ENCODE measurements at places on chromosomes 2 and 18.

DNA sequence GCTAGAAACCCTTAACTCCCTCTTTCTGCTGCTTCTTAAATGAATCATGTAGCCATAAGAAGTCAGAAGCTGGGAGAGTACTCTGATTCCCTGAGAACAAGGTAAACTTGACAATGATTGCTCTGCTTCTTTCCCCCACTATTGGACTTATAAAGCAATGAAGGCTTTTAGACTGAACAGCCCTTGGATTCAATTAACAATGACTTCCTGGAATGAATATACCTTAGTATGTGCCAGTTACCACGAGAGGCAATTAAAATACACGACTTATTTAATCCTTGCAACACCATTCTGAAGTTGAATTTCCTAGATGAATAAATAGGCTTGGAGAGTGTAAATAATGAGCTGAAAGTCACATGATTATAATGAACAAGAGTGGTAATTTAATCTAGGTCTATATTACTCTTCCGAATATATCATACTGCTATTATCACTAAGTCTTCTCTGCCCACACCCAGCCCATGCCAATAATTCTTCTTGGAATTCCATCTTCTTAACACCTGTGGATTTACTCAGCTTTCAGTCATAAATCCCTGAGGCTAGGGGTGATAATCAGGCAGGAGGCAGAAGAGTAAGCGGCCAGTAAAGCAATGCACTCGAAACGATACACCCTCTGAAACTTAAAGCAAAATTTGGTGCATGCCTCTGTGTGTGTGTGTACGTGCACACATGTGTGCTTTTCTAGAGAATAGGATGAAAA, 170.2 kb downstream of the ATAD2B start:
- peak; percentile 51 for DNase-seq

- no peak for DNase-seq
Observed at GRCh38 chr18:78770139-78770822, 209.3 kb upstream of the SALL3 start.

DNA sequence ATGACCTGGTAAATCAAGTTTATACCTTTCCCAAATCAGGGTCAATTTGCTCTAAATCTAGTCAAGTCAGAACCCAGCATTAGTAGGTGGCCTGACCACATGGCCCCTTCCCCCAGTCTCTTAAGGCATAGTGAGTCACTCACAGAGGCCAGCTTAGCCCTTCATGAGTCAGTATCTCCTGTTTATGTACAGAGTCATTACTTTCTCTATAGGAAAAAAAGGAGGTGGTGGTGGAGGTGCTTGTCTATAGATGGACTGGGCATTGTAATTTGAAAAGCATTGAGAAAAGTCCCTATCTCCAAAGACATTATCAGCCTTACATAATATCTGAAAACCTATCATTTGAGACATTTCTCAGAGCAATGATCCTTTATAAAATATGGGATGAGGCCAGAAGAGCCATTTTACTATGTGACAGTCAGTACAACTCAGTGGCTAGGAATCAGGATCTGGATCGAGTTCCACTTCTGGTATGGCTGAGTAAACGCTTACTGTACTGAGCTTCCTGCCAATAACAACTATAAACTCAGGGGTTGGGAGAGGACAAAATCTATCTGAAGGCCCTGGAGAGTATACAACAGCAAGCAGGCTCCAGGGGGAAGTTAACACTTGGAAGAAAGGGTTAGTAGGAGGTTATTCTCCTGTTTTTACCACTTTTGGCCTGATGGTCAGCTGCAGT, 22.5 kb upstream of the SIGLEC15 start:
- peak; percentile 99 for DNase-seq

GRCh38 chr2:221372159-221372884, 199.8 kb downstream of the EPHA4 start:
- no peak for DNase-seq

DNA sequence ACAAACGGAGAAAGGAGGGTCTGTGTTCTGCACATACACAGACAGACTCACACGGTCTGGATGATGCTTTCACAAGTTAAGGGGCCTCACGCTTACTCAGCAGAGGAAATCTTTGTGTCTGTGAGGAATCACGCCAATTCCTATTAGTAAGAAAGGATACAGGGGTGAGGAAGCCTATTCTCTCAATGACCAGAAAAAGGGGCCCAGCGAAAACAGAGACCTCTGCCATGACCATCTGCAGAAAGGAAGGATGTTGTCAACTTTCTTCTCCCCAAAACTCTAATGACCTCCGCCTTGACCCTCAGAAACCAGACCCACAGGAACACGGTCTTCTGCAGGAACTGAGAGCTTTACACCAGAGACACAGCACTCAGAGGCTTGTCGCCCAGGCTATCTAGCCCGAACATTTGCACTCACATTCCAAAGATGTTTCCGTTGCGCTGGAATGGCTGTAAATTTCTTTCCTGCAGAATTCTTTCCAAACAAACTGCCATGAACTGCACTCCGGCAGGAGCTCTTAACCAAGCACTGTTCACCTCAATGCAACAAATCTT, 186.3 kb downstream of the TCF4 start:
- DNase-seq: peak; percentile 95

GRCh38 chr2:30729031-30729430, 78.2 kb downstream of the CAPN13 start:
- no peak for DNase-seq

DNA sequence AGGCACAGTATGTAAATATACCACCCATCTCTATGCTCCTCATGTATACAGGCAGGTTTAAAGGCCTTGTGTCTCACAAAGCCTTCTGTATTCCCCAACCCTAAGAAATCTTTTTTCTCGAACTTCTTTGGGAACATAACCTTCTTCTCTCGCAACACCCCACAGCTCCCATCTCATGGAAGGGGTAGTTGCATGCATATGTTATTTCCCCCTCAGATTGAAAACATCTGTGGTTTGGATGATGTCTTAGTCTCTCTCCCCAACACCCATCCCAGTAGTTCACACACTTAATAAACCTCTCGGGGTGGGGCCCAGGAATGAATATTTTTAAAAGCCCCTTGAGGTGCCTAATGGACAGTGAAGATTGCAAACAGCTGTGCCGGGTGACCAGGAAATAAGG, 21.0 kb upstream of the HDAC4 start:
- no peak for DNase-seq

GRCh38 chr2:135563793-135564192, 32.5 kb downstream of the R3HDM1 start:
- DNase-seq: peak; percentile 44

GRCh38 chr2:10396464-10396863, 51.7 kb downstream of the ODC1 start:
- no peak for DNase-seq

- DNase-seq: no peak
Observed at GRCh38 chr2:126664639-126665038, 8.7 kb downstream of the GYPC start.

- no peak for DNase-seq
Observed at GRCh38 chr2:101107241-101107640, 43.9 kb downstream of the TBC1D8 start.

- DNase-seq: no peak
Observed at GRCh38 chr2:11031876-11032275, 120.1 kb downstream of the KCNF1 start.

- no peak for DNase-seq
Observed at GRCh38 chr18:32324181-32324580, 134.3 kb downstream of the MEP1B start.

- DNase-seq: peak; percentile 57
Observed at GRCh38 chr2:66867063-66867441, 432.1 kb downstream of the MEIS1 start.

GRCh38 chr2:88442473-88442872, 10.0 kb downstream of the FOXI3 start:
- DNase-seq: no peak

- no peak for DNase-seq
Observed at GRCh38 chr2:240966906-240967680, 31.3 kb upstream of the SNED1 start.

DNA sequence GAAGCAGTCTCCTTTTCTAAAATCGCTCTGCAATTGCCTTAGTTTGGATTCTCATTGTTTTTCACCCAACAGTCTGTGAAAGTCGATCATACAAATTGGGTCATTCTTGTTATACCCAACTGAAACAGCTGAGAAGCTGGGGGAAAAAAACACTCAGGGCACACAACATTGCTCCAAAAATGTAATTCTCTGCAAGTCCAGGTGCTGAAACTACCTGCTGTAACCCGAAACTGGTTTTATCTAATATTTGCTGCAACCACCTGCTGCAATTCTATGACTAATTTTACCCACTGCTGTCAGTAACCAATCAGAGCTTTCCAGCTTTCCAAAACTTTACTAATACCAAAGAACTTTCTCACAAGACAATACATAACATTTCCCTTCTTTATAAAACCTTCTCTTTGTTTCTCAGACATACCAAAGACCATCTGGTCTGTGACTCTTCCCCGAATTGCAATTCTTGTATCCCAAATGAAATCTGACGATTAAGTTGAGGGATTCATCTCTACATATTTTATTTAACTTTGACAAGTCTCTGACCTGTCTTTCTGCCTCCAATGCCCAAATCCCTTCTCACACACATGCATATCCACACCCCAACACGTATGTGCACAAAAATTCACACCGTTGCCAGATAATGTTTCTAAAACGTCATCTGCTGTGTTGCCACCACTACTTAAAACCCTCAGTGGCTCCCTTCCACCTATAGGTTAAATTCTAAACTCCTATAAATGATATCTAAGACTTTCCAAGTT, 198.3 kb downstream of the PIEZO2 start:
- DNase-seq: no peak

GRCh38 chr2:52036024-52036423, 1004.1 kb upstream of the NRXN1 start:
- DNase-seq: peak; percentile 21

DNA sequence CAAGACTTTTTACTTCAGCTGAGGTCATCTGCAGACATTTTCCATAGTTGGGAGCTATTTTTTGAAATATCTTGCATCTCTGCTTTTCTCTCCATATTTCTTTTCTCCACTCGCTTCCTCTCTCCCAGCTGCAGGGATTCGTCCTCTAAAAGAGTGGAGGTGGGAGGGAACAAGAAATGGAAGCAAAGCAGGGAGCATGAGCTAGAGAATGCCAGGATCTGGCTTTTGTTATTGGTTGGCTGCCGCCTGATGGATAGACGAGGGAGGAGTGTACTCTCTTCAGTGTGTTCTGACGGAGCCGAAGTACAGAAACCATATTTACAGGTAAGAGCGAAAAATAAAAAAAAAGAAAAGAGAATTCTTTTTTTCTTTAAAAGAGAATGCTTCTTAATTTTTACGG, at the start of gene CSRNP3:
Gene CSRNP3, plus strand, starts transcription at position 282 of the 400 bp plus-strand sequence. CDS start 125,368 bp downstream, outside the sequence.
- peak; percentile 83 for DNase-seq

GRCh38 chr2:136111711-136112110, 6.2 kb downstream of the CXCR4 start:
- DNase-seq: no peak

GRCh38 chr2:174013315-174013751, 48.2 kb upstream of the SP3 start:
- no peak for DNase-seq

GRCh38 chr18:74921057-74921820, 287.7 kb downstream of the PTGR3 start:
- DNase-seq: no peak

DNA sequence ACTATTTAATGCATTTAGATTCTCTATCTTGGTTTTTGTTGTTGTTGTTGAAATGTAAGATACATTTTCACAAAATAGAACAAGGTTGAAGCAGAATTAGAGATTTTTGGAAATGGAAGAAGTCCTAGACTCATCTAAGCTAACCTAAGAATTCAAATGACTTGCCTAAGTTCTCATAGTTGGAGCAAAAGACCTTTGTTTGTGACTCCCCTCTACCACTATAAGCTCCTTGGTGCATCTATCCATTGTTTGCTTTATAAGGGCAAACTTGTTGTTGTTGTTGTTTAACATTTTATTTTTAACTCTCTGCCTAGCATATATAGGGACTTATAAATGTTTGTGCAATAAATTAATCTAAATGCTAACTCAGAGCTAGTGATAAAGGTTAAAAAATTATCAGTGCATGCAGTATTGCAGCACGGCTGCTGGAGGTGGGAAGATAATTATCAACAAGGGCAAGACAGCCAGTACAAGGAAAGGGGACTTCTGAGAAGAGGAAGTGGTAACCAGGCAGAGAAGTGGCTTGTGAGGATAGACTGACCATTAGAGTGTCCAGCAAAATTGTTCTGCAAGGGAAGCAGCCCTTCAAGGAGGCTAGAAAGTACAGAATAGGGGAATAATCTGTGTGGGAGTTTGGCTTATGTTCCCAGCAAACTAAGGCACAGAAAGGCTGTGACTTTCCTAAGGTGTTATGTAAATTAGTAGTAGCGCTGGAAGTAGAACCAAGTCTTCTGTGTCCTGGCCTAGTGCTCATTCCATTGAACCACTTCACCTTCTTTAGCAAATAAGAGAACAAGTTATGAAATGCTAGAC, 38.1 kb upstream of the ACYP2 start:
- DNase-seq: no peak

GRCh38 chr18:33812186-33812585, 234.2 kb downstream of the ASXL3 start:
- DNase-seq: no peak

GRCh38 chr2:69950241-69950640, 11.2 kb downstream of the ASPRV1 start:
- peak; percentile 15 for DNase-seq

- no peak for DNase-seq
Observed at GRCh38 chr18:33837191-33837590, 259.2 kb downstream of the ASXL3 start.

DNA sequence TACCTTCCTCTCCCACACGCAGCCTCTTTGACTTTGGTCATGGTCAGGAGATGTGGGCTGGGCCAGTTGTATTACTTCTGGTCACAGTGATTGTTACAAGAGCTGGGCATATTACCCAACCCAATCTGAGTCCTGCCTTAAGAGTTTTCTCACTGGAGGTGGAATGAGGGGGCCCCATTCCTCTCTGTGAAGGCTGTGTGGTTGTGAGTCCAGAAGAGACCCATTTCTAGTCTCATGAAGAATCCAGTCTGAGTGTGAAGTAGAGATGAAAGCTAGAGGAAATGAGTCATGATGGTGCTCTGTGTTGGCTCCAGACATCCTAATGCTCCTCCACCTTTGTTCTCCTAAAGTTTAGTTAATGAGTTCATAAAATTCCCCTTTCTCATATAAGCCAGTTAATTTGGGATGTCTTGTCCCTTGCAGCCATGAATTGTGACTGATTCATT, 50.8 kb upstream of the RASGRP3 start:
- peak; percentile 81 for DNase-seq

GRCh38 chr2:231212329-231212845, 14.0 kb downstream of the ARMC9 start:
- DNase-seq: peak; percentile 53

DNA sequence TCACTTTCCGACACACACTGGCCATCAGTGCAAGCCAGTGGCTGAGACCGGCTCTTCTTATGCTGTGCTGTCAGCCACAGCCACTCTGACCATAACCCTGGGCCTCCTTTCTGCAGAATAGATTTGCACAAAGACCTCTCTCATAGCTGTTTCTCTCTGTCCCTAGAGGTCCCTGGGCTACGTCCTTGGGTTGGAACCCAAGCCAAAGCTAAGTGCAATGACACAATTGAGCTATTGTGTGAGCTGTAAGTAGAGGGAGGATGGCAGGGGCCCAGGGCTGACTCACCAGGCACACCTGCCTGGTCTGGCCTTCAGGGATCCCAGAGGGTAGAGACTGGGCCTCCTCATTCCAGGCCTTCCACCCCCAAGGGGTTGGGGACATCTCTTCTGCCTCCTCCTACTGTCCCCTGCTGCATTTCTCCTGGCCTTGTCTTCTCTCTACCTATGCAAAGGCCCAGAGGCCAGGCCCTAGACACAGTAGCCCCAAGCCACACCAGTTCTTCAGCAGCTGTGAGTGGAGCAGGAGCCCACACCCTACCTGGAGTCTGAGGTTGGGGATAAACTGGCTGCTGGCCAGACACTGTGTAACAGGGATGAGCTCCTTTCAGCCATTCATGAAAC, 174.6 kb downstream of the NCK2 start:
- DNase-seq: no peak

- no peak for DNase-seq
Observed at GRCh38 chr2:241422350-241422749, 66.3 kb downstream of the FARP2 start.
